KBM-7 (cell line): ENCODE measurements at places on chromosomes 12 and 14.

DNA sequence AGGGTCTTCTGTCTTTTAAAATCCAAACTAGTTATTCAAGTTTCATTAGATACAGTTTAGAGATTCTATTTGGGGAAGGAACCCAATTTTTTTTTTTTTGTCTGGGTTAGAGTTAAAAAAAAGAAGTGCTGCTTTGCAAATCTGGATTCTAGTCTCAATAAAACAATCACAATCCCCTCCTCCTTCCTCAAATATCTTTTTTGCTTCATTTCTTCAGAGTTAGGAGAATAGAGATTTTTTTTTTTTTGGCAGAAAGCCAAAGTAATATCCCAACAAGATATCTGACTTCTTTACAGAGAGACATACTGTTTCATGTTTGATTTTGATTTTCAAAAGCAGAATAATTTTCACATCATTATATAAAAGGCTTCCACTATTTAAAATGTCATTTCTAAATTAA, 201.9 kb downstream of the FOXN3 start:
- no peak for DNase-seq

DNA sequence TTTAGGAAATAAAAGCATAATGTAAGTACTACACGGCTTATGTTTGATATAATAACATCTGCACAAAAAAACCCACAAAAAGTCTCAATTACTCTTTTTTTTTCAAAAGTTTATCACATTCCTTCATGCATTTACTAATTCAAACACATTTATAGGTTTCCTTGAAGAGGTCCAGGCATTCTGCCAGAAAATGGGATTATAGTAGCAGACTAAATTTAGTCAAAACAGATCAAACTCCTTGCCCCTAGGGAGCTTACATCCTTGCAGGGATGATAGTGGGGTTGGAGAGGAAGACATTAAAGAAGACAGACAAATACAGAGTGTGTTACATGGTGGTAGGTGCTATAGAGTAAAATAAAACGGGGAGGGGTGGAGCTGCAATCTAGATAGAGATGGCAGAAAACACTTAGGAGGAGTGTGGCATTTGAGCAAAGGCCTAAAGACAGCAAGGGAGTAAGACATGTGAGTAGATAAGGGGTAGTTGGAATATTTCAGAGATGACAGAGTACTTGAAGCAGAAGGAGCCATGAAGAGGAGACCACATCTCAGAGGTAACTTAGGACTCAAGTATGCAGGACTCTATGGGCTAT, 266.9 kb downstream of the PPFIA2 start:
- DNase-seq = no peak

GRCh38 chr12:95202691-95203486, 14.4 kb downstream of the FGD6 start:
- DNase-seq = peak; percentile 58

DNA sequence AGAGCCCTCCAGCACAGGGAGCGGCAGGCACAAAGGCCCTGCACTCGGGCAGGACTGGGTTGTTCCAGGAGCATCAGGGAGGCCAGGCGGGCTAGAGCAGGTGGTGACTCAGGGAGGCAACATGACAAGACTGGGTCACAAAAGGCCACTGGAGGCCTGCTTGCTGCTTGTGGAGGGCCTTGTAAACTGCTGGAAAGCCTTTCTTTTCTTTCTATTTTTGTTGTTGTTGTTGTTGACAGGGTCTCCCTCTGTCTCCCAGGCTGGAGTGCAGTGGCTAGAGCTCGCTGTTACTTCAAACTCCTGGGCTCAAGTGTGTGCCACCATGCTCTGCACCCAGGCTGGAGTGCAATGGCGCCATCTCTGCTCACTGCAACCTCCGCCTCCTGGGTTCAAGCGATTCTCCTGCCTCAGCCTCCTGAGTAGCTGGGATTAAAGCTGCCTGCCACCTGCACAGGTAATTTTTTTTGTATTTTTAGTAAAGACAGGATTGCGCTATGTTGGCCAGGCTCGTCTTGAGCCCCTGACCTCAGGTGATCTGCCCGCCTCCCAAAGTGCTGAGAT, 11.8 kb upstream of the RCOR1 start:
- no peak for DNase-seq
